Fibroblast of the conjunctiva (primary cell): ENCODE measurements at places on chromosomes 12 and 14.

DNA sequence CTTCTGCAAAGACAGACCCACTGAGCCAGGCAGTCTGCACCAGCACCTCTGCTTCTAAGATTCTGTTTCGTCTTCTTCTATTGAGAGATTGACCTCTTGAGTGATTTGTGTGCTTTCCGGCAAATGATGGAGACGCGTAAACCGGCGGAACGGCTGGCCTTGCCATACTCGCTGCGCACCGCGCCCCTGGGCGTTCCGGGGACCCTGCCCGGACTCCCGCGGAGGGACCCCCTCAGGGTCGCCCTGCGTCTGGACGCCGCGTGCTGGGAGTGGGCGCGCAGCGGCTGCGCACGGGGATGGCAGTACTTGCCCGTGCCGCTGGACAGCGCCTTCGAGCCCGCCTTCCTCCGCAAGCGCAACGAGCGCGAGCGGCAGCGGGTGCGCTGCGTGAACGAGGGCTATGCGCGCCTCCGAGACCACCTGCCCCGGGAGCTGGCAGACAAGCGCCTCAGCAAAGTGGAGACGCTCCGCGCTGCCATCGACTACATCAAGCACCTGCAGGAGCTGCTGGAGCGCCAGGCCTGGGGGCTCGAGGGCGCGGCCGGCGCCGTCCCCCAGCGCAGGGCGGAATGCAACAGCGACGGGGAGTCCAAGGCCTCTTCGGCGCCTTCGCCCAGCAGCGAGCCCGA, 703 bp downstream of the ASCL4 start:
- DNase-seq = no peak

DNA sequence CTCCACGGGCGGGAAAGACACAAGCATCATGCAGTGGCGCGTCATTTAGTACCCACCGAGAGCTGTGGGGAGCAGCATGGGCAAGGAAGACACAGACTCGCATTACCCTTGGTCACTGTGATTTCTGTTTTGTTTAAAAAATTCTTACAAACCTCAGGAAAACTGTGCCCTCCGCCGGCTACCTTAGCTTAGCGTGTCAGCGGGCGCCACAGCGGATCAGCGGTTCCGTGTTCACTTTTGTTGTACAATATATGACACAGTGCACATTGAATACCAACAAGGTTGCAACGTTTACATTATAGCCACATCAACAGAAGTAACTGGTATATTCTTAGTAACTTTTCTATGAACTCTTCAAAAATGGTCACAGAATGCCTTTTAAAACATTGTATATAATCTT, 125.2 kb upstream of the EVL start:
- no peak for DNase-seq

- no peak for DNase-seq
Observed at GRCh38 chr12:113104953-113105510, 30.5 kb downstream of the RASAL1 start.

DNA sequence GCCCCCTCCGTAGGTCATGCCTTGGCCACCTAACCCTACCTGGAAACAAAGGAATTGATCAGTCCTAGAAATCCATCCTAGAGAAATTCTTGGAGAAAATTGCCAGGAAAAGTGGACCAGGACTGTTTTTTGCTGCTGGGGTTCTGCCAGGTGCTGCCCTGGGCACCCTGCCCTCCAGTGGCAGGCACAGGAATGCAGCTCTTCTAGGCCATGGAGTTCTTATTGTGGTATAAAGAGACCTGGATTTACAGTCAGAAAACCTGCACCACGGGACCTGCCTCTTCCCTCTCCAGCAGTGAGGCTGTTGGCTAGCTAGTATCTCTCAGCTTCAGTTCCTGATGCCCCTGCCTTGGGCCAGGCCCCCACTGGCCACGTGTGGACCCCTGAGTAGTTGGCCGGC, 59.7 kb downstream of the SLC24A4 start:
- no peak for DNase-seq

DNA sequence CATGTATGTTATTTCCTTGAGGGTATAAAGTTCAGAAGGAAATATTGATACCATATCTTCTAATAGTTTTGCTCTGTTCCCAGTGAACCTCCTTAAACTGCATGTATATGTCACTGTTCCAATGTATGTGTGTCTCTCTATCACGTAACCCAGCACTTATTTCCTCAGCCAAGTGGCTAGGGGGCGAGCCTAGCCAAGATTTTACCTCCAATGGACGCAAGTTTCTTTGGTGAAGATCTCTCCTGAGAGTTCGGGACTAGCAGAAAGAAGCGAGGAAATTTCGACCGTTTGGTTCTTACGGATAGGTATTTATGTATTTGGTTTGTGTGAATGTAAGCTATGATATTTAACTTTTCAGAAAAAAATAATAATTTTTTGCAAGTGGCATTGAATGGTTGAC, 2.5 kb downstream of the SFSWAP start:
- DNase-seq = no peak

DNA sequence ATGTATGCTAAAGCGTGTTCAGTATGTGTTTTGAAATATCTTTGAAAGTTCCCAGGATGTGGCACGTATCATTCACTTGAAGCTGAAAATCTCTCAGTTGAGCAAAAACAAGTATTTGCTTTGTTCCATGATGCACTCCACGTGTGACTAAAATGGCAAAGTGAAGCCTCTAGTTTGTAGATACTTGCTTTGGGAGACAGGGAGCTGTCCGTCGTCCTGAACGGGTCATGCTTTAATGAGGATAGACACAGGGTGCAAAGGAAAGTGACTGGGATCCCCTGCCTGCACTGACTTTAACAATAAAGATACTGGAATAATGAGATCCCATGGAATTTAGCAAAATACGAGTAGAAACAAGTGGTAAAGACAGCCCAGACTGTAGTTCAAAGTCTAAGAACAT, 991.4 kb downstream of the NRXN3 start:
- no peak for DNase-seq

GRCh38 chr14:64983439-64984310, 3.0 kb upstream of the FNTB start:
- DNase-seq = peak; percentile 63

DNA sequence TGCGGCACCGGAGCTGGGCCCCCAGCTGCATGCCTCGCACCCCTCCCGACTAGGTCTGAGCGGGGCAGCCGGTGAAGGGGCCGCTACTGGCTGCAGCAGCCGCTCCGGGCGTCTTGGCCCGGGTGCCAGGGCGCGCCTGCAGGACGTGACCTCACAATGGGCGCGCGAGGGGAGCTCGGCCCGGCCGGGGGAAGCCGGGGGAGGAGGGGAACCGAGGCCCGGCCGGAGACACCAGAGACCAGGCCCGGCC, 353 bp downstream of the BAG5 start:
- no peak for DNase-seq

DNA sequence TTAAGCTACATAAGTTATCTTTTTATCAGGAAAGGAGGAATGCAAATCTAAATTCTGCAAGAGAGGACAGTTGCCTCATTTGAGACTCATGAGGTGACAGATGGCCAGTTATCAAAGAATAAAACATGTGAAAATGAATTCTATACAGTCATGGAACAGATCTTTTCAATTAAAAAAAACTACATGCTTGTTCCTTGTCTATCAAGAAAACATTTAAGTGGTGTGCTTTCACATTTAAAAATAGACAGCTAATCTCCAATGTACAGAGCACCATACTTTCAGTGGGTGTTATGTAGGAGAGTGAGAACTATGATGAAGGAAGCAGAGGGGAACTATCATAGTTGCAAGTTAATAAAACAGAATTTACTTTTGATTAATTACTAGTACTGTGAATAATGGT, 76.7 kb upstream of the TTC7B start:
- no peak for DNase-seq

DNA sequence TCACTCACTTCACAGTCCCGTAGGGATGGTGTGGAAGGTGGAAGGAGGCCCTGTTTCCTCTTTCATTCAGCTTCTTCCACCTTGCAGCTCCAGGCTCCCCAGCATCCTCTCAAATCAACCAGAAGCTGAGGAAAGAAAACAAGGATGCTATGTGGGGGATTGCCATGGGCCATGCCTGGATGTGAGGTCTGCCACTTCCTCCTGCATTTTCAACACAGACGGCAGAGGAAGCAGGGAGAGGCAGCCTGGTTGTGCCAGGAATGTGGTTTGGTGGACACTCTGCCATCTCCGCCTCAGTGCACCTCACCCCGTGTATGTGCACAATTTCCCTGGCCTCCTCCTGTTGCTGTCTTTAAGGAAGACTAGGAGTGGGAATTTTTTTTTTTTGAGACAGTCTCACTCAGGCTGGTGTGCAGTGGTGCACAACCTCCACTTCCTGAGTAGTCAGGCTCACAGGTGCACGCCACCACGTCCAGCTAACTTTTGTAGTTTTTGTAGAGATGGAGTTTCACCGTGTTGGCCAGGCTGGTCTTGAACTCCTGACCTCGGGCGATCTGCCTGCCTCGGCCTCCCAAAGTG, 99.2 kb downstream of the SLC15A4 start:
- DNase-seq = no peak

DNA sequence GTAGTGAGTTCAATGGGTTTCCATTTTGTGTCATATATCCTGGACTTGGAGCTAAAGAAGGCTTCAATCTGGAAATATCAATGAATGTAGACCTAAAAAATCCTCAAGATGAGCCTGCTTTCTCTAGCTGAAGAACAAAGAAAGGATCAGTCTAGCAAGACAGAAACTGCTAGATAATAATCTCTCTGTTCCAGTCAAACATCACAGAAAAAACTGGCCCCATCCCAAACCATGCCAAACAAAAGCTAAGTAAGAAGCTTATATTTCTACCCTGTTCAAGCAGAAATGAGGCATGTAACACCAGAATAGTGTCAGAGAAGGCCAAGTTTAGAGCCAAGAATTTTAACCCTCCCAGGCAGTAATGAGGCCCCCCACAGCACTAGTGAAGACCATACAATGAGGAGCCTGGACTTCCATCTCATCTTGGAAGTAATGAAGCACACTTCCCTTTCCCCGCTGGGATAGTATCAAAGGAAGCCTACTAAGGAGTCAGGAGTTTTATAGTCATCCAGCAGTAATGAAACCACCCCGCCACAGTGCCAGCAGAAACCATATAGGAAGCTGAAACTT, 95.8 kb downstream of the NELL2 start:
- DNase-seq = no peak

DNA sequence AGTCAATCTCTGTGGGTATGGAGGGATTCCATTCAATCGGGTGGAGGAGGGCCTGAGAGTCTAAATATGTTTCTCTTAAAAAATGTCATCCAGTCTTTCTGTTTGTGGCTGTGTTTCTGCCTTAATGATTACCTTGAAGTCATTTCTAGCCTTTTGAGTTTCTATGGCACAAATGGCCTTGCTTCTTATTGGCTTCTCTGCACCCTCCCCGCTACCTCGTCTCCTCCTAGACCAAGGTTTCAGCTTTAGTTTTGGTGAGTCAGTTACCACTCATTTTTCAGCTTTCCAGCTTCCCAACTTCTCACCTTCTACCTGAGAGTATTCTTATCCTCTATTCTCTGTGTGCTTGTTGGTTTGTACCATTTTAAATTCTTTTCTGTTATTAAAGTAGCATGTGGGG, 159.2 kb downstream of the SYNE2 start:
- DNase-seq = no peak

DNA sequence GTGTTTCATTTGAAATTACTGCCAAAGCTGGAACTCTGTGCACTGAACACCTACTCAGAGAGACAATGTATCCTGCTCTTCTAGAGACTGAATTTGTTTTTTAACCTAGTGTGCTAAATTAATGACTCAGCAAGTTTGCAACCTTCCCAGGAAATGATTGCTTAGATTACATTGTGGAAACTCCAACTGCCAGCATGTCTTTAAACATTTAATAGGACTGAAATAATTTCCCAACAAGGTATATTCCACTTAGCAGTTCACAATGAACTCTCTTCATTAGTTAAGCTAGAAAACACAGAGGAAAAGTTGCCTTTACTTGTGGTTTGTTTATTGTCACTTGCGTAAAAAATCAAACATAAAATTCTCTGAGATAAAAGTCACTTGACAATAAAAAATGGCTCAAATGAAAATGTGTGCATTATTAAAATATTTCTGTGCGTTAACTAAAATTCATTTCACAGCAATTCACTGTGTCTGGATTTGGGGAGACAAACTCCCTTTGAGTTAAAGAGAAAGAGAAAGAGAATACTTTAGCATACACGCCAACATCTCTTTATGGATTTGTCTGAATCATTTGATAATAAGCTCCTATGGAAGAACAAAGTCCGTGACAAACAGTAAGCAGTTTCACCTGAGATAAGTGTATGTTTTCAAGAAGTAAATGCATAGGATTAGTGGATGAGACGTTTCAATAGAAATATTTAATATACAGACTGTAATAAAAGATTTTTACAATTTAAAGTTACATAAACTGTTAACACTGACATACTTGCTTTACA, 284.0 kb downstream of the PRKD1 start:
- DNase-seq = peak; percentile 13

DNA sequence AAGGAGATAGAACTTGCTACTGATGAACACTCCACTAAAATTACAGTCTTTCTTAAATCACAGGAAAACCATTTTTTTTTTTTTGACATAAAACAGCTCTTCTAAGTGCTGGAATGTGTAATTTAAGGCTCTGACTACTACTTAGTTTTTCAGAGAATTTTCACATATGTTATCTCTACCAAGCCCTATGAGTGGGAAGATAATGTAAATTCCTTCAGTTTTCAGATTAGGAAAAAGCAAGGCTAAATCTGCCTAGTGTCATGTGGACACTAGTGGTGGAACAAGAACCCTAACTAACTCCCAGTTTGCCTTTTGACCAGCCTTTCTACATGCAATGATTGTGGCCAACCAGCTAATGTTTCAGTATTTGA, 37.3 kb upstream of the CSRP2 start:
- DNase-seq = no peak

DNA sequence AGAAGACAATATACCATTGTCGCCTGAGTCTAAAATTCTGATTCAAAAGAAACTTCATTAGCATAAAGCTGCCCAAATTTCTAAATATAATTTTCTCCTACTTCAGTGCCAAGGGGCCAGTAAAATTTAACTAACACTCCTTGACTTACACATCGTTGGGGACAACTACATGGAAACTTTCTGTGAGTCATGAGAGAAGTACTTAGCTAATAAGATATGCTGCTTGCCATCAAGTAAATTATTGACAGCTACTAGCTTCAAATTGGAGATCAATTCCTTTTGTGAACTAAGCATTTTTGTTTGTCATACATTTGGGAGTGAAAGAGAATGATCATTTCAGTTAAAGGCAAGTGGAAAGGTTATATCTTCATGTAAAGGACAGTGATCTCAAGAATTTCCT, 373.3 kb downstream of the MDGA2 start:
- no peak for DNase-seq

DNA sequence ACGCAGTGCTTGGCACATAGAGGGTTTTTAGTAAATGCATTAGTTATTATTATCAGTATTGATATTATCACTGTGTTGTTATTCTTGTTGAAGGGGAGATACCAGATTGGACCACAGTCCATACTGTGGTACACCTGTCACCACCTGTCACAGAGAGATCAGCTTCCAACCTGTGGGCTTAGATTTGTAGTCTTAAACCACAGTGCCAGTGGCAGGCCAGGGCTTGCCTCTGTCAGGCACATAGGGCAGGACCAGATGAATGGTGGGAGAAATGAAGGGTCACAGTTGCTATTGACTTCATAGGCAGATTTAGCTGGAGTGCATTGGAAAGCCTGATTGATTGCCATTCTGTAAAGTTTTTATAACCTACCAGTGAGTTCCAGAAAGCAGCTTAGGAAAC, 35.1 kb downstream of the ARL1 start:
- no peak for DNase-seq

GRCh38 chr12:18139989-18140596, 50.1 kb upstream of the RERGL start:
- peak; percentile 39 for DNase-seq

- no peak for DNase-seq
Observed at GRCh38 chr12:89492883-89493282, 31.7 kb downstream of the GALNT4 start.
